ENCODE measurements at places on chromosomes 7 and 10.

DNA sequence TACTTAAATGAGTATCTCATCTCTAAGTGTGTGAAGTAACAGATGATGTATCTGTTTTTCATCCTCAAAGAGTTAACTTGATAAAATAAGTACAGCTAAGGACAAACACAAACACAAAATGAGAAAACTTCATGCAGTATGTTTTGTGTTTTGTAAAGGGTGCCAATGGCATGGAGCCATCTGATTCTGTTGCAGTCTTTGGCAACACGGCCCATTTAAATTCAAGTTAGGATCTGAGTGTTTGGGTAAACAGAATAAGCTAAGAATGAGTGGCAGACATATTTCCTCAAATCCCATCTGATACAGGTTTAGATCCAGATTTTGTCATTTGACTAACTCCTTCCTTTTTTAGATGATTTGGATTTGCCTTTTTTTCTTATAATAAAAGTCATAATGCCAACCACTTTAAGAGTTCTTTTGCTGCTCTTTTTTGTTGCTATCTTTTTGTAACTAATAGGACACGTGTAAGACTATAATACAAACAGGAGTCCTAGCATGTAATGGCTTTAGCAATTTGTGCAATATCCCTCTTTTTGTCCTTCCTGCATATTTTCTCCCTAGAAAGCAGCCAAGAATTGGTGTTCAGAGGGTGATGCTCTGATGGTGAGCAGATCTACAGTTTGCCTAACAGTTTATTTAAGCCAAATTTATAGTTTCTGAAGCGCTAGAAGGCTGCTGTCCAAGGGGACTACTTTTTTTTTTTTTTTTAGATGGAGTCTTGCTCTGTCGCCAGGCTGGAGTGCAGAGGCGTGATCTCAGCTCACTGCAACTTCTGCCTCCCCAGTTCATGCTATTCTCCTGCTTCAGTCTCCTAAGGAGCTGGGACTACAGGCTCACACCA, 18.9 kb upstream of the ACTA2 start:
- no peak for DNase-seq

DNA sequence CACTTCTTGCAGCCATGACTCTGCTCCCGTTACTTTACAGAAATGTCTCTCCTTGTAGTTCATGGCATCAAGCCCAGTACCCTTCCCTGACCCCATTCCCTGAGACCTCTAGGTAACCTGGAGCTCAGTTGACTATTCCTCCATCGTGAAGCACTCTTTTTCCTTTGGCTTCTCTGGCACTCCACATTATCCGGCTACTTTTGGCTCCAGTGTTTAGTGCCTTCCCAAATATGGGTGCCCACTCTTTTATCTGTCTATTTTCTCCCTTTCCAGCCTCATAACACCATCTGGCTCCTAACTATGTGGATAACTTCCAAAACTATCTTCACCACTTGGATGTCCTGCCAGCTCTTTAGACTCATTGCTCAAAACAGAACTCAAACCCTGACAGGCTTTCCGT, 744.7 kb upstream of the GALNT17 start:
- no peak for DNase-seq

DNA sequence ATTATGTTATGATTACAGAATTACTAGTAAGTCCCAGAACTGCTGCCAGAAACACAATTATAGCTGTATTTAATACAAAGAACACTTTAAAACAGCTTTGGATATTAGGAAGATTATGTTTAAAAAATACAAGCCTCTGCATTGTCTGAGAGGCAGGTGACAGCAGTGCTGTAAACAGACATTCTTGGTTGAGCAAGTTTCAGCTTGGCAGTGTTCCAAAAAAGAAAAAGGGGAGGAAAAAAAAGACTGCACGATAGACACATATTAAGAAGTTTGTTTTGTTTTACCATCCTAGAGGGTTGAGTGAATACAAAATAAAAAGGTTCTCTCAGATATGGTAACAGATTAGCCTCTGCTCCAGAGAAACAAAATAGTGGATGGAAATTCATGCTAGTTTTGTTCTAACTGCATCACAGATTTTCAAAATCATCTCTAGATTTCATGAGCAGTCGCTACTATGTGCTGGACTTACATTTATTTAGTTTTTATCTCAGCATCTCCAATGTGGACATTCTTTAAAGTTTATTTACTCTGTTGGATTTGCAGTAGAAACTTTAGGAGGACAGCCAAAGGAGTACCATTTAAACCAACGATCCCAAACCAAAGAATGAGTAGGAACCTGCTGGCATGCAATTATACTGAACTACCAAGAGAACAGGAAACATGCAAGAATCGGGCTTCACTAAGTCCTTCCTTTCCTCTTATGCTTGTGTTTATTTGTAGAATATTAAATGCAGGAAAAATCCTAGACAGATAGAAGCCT, 9.0 kb downstream of the FAM204A start:
- no peak for DNase-seq

- no peak for DNase-seq
Measured at GRCh38 chr10:6022660-6023059, 39.5 kb downstream of the IL2RA start.

GRCh38 chr7:13920053-13920697, 69.3 kb downstream of the ETV1 start:
- DNase-seq, result peak; percentile 89

- DNase-seq, result no peak
Measured at GRCh38 chr10:121088524-121088923, 237.4 kb downstream of the WDR11 start.

DNA sequence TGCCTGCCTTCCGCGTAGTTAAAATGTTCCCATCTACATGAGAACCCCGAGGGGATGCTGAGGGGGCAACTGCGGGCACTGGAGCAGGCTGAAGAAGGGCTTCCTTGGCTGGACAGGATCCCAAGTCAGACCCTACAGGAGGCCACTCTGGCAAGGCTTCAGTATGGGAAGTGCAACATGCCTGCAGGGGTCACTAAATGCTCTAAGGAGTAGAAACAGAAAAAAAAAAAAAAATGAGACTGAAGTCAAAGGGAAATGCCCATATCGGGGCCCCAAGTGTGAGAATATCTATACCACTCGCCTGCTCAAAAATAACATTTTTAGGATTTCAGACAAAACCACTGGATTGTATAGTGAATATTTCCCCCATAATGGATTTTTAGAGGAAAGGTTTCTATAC, 33.5 kb downstream of the FAM204A start:
- DNase-seq, result no peak

- DNase-seq, result no peak
Measured at GRCh38 chr7:22109761-22110160, 164.1 kb upstream of the CDCA7L start.

- DNase-seq, result no peak
Measured at GRCh38 chr7:133275446-133276095, 22.7 kb downstream of the EXOC4 start.

DNA sequence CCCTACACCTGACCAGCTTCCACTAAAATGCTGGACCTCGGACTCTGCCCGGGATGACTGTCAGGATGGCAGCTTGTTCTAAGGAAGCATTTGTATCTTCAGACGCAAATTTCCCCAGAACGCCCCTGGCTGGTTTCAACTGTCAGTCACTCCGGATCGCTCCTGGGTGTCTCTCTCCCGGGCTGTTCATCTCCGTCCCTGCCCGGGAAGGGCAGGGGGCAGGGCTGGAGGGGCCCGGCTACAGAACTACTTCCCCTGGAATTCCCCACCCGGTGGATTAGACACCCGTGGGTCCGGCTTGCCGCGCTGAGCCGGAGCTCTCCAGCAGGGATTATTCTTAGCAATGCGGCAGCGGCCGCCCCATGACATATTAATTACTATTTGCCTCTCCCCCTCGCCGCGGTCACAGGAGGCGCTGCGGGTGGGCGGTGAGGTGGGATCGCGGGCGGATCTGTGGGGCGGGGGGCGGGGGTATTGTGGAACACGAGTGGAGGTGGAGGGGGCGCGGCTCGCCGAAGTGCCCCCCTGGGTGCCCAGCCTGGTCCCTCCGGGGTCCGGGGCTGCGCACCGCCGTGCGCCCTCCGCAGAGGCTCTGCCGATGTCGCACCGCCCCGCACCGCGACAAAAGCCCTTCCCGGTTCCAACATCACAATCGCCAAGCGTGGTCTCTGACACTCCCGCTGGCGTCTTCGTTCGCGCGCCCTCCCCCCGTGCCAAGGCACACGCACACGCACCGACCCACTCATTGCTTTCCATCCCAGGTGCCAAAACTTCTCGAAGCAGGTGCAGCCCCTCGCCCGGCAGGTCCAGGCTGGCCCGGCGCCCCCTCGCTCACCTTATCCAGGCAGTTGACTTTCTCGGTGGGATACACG, 276.1 kb upstream of the NEBL start:
- no peak for DNase-seq

- DNase-seq, result no peak
Measured at GRCh38 chr10:130160775-130161174, 24.6 kb downstream of the GLRX3 start.

GRCh38 chr7:128914566-128915151, 4.2 kb upstream of the KCP start:
- no peak for DNase-seq

DNA sequence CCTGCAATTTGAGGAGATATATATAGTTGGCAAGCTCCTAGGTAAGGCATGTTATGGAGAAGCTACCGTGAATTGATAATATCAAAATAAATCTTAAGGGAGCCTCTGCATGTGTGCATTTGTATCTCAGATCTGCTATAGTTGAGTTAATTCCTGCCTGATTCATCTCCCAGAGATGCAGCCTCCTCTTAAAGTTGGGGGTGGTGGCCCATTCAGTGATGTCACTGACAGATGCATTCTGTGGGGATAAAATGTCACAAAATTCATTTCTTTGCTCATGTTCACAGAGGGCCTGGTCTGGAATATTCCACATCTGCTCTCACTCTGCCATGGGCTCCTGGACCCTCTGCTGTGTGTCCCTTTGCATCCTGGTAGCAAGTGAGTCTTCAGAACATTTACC, 185.8 kb upstream of the PRSS1 start:
- no peak for DNase-seq

DNA sequence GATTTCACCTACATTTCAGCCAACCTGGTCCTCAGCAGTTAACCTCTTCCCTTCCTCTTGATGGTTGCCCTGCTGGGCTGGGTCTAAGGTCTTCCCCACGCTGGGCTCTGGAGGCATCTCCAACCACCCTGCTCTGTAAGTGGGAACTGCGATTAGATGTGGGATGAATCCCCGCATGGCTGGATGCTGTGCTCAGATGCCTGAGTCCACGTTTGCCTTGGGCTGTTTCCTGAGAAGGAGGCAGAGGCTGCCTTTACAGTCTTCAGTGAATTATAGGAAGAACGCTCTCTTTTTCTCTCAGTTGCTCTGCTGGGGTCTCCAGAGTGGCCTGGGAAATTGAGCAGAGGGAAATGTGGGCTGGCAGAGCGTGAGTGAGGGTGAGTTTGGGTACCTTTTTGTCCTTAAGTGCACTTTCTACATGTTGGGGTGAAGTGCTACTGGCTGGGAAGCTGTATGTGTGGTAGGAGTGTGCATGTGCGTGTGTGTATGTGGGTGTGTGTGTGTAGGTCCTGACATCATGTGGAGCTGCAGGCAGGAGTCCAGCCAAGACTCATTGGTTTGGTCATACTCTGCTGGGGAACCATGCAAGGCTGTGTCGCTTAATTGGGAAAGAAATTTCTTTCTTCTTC, 1.5 kb downstream of the GIMAP8 start:
- DNase-seq, result no peak

DNA sequence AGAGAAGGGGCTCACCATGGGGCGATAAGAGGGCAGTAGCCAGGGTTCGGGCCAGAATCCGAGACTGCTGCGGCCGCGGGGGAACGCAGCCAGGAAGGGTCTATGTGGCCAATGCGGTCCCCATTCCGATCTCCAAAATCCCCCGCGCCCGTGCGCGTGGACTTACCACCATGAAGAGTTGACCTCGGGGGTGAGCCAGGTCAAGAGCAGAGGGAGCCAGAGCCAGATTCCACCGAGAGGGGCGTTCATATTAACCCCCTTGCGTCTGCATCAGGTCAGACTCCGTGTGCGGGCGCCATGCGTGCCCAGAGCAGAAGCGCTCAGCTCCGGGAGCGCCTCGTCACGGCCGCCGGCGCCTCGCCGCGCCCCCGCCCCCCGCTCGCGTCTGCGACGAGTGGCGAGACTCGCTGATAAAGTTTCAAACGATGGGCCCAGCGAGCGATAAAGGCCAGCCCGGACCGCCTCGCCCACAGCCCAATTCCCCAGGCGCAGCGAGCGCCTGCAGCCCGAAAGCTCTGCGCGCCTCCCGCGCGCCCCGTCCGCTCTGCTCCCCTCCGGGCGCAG, at the start of gene WNT2:
TSS of gene WNT2 (minus strand) at position 318 of the 564 bp plus-strand sequence. CDS start at position 249, 69 bp downstream.
- DNase-seq, result no peak

GRCh38 chr10:11225935-11226334, 208.3 kb downstream of the CELF2 start:
- DNase-seq, result no peak

GRCh38 chr10:110067960-110068770, 60.4 kb downstream of the ADD3 start:
- no peak for DNase-seq

DNA sequence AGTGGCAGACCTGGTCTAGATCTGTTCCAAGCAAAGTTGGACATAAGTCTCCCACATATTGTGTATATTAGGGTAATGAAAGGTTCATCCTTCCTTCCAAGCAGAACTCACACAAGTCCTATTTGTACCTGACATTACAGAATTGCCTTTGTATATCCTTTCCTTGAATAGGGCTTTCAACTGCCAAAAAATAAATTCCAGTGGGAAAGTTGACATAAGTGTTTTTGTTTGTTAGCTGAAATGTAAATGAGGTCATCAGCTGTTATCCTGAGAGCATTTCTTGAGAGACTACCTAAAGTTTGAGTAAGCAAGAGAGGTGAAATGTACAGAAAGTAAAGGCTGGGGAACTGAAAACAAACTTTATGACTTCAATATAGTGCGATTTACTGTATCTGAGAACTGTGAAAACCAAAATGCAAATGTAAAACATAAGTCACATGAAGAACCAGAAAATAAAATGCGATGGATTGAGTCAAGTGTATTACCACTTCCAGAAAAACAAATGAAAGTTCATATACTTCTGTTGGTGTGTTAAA, 527.3 kb upstream of the SEMA3D start:
- DNase-seq, result no peak

DNA sequence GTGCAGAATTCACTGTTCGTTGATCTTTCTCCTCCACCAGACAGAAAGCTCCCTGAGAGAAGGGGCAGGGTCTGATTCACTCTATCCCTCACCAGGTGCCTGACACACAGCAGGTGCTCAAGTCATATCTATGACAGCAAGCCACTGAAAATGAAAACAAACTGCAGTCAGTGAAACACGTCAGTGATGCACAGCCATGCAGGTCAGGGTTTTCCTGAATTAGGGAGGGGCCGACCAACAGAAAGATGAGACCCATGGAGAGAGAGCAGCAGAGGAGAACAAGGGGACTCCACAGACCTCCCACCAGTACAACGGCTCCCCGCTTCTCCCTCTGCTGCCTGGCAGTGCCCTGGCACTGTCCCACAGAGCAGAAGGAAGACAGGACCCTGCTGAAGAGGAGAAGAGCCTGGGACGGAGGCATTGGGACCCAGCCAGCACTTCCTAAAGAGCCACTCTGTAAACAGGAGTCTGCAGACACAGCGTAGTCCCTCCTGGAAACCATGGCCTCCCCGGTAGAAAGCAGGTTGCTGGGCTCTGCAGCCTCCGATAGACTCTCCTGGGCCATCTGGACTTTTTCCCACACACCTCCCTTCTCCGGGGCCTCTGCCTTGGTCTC, 50.3 kb downstream of the FAM53B start:
- DNase-seq, result peak; percentile 32

- DNase-seq, result no peak
Measured at GRCh38 chr7:83517035-83517700, 131.8 kb downstream of the SEMA3E start.

GRCh38 chr7:113285411-113285810, 167.1 kb upstream of the SMIM30 start:
- DNase-seq, result no peak
